Posterior cingulate gyrus (tissue), 11 donors: ENCODE measurements at places on chromosomes 12 and 14.

GRCh38 chr12:643475-644302, 19.6 kb downstream of the NINJ2 start:
- DNase-seq, result no peak

DNA sequence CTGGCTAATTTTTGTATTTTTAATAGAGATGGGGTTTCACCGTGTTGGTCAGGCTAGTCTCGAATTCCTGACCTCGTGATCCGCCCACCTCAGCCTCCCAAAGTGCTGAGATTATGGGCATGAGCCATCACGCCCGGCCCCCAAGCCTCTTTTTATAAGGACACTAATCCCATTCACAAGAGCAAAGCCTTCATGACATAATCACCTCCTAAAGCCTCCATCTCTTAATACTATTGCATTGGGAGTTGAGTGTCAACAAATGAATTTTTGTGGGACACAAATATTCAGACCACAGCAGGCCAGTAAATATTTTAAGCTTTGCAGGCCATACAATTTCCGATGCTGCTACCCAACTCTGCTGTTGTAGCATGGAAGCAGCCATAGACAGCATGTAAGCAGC, 10.9 kb downstream of the RNF212B start:
- no peak for DNase-seq

DNA sequence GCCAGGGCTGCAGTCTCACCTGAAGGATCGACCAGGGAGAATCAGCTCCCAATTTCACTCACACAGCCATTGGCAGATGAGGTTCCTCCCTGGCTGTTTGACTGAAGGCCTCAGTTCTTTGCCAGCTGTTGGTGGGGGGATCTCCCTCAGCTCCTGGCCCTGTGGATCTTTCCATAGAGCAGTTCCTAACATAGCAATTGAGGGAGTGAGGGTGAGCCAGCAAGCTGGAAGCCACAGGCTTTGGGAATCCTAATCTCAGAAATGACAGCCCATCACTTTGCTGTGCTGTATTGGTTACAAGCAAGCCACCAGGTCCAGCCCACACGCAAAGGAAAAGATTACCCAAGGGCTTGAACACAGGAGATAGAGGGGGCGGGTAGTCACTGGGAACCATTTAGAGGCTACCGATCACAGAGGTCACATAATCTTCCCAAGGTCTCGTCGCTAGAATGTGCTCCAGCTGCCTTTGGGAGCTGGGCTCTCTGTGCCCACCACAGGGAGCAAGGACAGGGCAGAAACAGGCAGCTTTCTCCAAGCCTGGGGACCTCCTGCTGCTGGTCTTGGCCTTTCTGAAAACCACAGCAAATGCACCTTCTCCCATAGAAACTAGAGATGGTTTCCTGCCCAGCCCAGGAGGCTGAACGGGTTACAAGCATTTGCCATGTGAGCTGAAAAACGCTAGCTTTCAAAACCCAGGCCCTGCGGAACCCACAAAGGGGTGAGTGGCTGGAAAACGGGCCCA, 4.6 kb upstream of the OTUB2 start:
- DNase-seq, result no peak

DNA sequence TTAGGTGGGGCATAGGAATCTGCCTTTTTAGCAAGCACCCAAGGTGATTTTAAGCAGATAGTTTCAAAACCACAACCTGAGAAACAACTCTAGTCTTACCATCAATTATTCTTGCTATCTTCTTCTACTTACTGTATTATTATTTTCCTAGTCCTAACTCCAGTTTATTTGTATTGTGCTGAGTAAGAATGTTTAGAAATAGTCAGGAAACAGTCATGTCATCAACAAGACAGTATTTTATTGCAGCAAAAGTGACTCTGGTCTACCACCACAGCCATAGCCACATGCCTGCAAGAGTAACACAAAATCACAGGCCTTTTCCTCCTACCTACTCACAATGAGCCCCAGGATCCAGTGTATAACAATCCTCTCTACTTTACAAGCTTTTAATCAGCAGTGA, 46.3 kb upstream of the FLRT2 start:
- DNase-seq, result no peak

GRCh38 chr12:59147791-59148190, 227.5 kb upstream of the LRIG3 start:
- DNase-seq, result no peak

DNA sequence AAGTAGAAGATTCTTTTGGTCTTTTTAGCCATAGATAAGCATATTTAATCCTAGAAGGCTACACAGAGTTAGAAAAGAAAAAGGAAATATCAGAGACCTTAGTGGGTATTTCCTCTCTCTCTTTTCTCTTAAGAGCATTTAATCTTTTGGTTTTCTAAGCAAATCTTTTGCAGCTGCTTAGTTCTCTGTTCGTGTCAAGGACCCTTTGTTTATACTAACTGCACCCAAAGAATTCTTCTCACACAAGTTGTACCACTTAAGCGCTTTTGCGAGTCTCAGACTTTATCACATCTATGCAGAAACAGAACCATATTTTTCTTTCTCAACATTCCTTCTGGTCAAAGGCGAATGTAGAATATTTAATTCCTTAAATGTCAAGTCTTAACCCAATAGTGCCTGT, 17.9 kb upstream of the NID2 start:
- DNase-seq, result no peak

- DNase-seq, result no peak
Observed at GRCh38 chr12:76311796-76312195, 36.4 kb downstream of the BBS10 start.
